ENCODE measurements at places on chromosomes 12 and 14.

GRCh38 chr12:65122703-65123102 is 1.6 kb upstream of the WIF1 start:
- H3K4me1 ChIP-seq, result peaks cover 8% of the 10 kb centered on the region
- H3K4me3 ChIP-seq, result no peak overlapping the region
- DNase-seq, result no peak
- no peaks in the 10 kb centered on the region for H3K36me3 ChIP-seq
- peaks cover 93% of the 10 kb centered on the region for H3K27me3 ChIP-seq
- H3K27ac ChIP-seq, result no peak overlapping the region

DNA sequence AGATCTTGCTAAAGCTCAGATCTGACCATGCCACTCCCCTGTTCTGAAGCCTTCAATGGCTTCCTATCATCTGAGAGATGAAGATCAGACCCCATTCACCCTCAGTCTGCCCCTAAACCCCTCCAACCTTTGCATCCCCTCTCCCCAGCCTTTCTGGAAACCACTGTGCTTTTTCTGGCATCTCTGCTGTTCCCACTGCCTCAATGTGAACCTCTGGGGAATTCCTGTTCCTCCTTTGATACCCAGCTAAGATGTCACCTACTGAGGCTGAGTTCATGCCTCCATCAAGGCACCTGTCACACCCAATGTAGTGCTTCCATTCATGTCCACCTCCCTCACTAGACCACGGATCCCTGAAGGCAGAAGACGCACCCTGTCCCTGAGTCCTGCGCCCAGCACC is 19.3 kb downstream of the CYP46A1 start:
- no peaks in the 10 kb centered on the region for H3K4me1 ChIP-seq
- no peak overlapping the region for H3K27ac ChIP-seq
- no peak for DNase-seq
- no peaks in the 10 kb centered on the region for H3K36me3 ChIP-seq
- H3K4me3 ChIP-seq, result no peak overlapping the region
- H3K27me3 ChIP-seq, result no peaks in the 10 kb centered on the region

- H3K4me1 ChIP-seq, result peaks cover 20% of the 10 kb centered on the region
- no peaks in the 10 kb centered on the region for H3K36me3 ChIP-seq
- no peak overlapping the region for H3K27ac ChIP-seq
- DNase-seq, result no peak
- H3K4me3 ChIP-seq, result no peak overlapping the region
Measured at GRCh38 chr12:76471579-76471978, 88.0 kb downstream of the OSBPL8 start.

GRCh38 chr12:123743002-123743401 is 19.1 kb upstream of the DNAH10 start:
- no peak for DNase-seq
- no peak overlapping the region for H3K4me3 ChIP-seq
- H3K4me1 ChIP-seq, result peaks cover 14% of the 10 kb centered on the region
- H3K27me3 ChIP-seq, result no peaks in the 10 kb centered on the region
- H3K27ac ChIP-seq, result no peak overlapping the region

DNA sequence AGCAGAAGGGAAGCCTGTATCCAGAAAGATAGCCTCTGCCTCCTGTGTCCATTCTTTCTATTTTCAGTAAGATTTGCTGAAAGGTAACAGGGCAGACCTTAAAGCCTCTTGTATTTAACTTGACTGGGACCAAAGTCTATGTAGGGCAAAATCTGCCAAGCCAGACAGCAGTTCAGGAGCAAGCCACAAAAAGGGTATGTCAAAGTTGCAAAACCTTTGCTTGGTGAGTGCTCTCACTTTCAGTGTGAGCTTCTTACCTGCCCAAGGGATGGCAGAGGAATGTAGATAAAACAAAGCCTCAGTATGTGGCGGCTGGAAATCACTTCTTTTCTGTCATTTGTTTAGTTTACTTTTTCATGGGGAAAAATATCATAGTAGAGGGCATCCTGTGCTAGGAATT is 63.1 kb downstream of the PLEKHG7 start:
- no peak overlapping the region for H3K4me3 ChIP-seq
- H3K36me3 ChIP-seq, result no peaks in the 10 kb centered on the region
- H3K27me3 ChIP-seq, result no peaks in the 10 kb centered on the region

- H3K4me1 ChIP-seq, result peaks cover 9% of the 10 kb centered on the region
- H3K36me3 ChIP-seq, result no peaks in the 10 kb centered on the region
- no peak overlapping the region for H3K27ac ChIP-seq
- no peak overlapping the region for H3K4me3 ChIP-seq
- DNase-seq, result no peak
Measured at GRCh38 chr12:69509308-69509736, 39.1 kb downstream of the FRS2 start.

- no peaks in the 10 kb centered on the region for H3K36me3 ChIP-seq
- H3K27ac ChIP-seq, result no peak overlapping the region
- peaks cover 26% of the 10 kb centered on the region for H3K27me3 ChIP-seq
- DNase-seq, result no peak
Measured at GRCh38 chr12:52675301-52675701, 4.9 kb downstream of the KRT1 start.

- peak overlapping the region; percentile 57 for H3K27ac ChIP-seq
- H3K27me3 ChIP-seq, result no peaks in the 10 kb centered on the region
- H3K4me1 ChIP-seq, result peaks cover 97% of the 10 kb centered on the region
- H3K36me3 ChIP-seq, result no peaks in the 10 kb centered on the region
- no peak overlapping the region for H3K4me3 ChIP-seq
Measured at GRCh38 chr12:46557539-46558373, 185.2 kb upstream of the SLC38A2 start.

All from esophagus squamous epithelium (tissue), 5 donors.